ENCODE measurements at places on chromosomes 6 and 20.
A peak's percentile ranks its signal among the peaks of the same experiment; 100 is the strongest.

- peaks cover 11% of the 10 kb centered on the region for H3K27me3 ChIP-seq
- no peaks in the 10 kb centered on the region for H3K4me1 ChIP-seq
- no peak overlapping the region for H3K4me3 ChIP-seq
- DNase-seq = no peak
- no peak overlapping the region for H3K27ac ChIP-seq
- H3K36me3 ChIP-seq = no peaks in the 10 kb centered on the region
These were observed 253.4 kb downstream of the PREX1 start for GRCh38 chr20:48574383-48574782.

GRCh38 chr6:150783813-150784212 lies 81.7 kb upstream of the MTHFD1L start:
- H3K4me3 ChIP-seq = no peak overlapping the region
- no peaks in the 10 kb centered on the region for H3K27me3 ChIP-seq
- H3K36me3 ChIP-seq = no peaks in the 10 kb centered on the region
- DNase-seq = no peak
- no peaks in the 10 kb centered on the region for H3K4me1 ChIP-seq
- H3K27ac ChIP-seq = no peak overlapping the region

DNA sequence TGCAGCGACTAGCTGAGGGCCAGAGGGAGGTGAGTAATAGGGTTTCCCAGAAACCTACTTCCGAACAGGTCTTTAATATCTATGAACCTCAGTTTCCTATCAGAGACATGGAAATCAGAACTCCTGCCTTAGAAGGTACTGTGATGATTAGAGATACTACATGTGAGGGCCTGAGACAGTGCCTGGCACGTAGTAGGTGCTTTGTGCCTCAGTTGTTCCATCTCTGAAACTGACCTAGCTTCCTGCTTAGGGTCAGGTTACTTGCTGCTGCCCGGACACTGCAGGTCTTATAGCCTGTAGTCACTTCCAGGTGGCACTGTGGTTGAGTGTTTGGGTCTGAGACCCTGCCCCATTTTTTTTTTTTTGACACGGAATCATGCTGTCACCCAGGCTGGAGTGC lies 20.9 kb downstream of the RAB44 start:
- no peak for DNase-seq
- peaks cover 8% of the 10 kb centered on the region for H3K27me3 ChIP-seq
- H3K27ac ChIP-seq = no peak overlapping the region

DNA sequence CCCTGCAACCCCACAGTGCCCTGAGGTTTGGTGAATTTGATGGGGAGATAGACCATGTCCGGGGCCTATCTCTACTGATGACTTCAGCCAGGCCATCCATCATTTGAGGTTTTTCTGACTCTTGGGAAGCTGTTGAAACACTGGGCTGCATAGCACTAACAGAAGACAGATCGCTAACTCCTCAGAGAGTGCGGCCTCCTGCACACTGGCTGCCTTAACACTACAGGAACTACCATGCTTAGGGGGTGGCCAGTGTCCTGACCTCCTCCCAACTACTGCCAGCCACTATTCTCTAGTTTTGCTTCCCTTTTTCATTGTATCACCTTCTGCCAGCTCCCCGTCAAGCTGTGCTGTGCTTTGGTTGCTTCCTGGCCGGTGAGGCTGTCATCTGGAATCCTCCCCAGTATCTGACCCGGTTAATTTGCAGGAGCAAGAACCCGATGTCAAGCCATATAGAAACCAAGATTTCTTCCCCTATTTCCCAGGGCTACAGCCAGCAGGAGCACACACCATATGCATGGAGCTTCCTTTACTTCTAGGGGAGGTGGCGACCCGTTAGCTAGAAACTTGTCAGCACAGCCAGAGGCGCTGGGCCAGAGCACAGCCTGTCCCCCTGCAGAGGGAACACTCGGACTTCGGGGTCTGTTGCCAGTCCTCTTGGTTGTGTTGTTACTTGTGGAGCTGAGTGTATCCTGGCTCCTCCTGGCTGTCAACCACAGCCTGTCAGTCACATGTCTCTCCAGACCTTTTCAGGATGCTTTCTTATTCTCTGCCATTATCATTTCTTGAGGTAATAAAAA lies 57.3 kb upstream of the TRAF3IP2 start:
- no peak overlapping the region for H3K27ac ChIP-seq
- no peaks in the 10 kb centered on the region for H3K4me1 ChIP-seq

GRCh38 chr6:149242883-149243282 lies 74.6 kb upstream of the TAB2 start:
- no peaks in the 10 kb centered on the region for H3K36me3 ChIP-seq
- H3K4me3 ChIP-seq = no peak overlapping the region
- no peak overlapping the region for H3K27ac ChIP-seq
- no peak for DNase-seq
- no peaks in the 10 kb centered on the region for H3K4me1 ChIP-seq
- no peaks in the 10 kb centered on the region for H3K27me3 ChIP-seq

GRCh38 chr20:51972056-51972455 lies 169.7 kb upstream of the SALL4 start:
- no peak for DNase-seq
- no peaks in the 10 kb centered on the region for H3K4me1 ChIP-seq
- H3K4me3 ChIP-seq = no peak overlapping the region
- H3K27ac ChIP-seq = no peak overlapping the region
- H3K27me3 ChIP-seq = no peaks in the 10 kb centered on the region

DNA sequence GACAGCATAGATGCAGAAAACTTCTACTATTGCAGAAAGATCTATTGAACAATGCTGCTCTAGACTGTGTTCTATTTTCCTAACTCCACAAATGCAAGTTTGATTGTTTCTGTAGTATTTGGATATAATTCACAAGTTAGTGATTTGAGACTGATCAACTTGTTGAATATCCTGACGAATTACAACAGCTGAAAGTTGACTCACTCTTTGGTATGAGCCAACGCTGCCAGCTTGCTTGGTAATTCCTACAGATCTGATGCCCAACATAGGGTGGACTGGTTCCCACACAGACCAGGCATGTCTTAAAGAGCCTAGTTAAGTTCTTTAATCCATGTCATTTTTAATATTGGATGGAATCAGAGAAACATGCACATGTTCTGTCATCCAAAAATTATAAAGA lies 231.0 kb upstream of the RAB32 start:
- H3K4me3 ChIP-seq = no peak overlapping the region
- no peak overlapping the region for H3K27ac ChIP-seq
- no peaks in the 10 kb centered on the region for H3K4me1 ChIP-seq

DNA sequence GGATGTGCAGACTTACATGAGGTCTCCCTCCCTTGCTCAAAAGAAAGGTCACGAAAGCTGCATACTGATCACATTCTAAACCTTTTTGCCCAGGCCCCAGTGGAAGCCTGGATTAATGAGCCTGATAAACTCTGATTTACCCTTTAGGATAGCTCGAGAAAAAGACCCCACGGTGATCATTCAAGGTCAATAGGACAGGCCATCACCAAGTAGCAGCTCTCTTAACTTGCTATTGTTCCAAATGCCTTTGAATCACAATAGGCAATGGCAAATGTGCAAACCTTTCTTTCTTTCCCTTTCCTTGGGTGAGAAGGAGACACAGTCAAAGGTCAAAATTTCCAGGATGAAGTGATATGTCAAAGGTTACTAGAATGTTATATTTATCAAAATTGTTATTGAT lies 327.3 kb downstream of the HDGFL1 start:
- no peak for DNase-seq
- H3K4me3 ChIP-seq = no peak overlapping the region
- H3K27ac ChIP-seq = no peak overlapping the region
- no peaks in the 10 kb centered on the region for H3K36me3 ChIP-seq
- H3K4me1 ChIP-seq = peaks cover 9% of the 10 kb centered on the region

DNA sequence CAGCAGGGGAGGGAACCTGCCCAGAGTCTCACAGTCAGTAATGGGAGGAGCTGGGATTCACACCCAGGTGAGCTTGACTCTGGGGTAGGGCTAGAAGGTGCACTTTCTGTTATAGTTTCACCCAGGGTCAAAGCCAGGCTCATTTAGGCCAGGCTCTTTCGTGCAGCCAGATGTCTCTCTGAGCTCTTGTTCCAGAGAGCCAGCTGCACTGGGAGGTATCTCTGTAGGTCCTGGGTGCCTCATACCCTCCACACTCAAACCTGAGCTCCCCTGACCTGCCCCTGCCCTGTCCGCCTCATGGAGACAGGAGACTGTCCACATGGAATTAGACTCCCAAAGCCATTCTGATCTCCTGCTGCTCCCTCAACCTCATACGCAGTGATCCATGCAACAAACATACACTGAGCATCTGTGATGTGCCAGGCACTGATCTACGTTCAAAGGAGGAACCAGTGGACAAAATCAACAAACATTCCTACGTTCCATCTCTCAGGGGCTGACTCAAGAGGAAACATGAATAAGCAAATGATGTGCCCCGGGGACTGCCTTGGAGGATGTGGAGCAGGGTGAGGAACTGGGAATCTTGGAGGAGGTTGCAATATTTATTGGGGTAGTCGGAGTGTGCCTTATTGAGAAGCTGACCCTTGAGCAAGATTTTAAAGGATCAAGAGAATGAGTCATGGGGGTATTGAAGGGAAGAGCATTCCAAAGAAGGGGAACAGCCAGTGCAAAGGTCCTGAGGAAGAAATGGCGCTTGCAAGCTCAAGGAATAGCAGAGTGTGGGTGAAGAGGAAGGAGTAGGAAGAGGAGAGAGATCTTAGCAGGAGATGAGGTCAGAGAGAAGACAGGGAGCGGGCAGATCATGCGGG lies 71.3 kb upstream of the TOX2 start:
- no peak overlapping the region for H3K27ac ChIP-seq
- peaks cover 11% of the 10 kb centered on the region for H3K4me1 ChIP-seq
- no peaks in the 10 kb centered on the region for H3K36me3 ChIP-seq
- DNase-seq = peak; percentile 21

DNA sequence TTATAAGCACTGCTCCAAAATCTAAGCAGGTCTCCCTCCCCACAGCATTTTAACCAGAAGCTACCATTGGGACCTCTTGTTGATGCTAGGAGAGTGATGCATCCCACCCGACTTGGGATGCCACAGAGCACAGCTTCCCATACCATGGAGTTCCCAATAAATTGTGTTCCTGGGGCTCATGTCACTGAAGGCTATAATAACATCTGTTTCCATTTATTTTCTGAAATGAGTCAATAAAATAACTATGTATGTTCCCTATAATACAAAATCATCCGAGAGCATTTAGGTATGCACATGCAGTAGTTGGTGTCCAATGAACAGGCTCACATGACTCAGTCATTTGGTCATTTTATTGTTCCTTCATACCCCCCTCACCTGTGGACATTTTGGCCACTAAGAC lies 204.2 kb downstream of the TBC1D7 start:
- H3K27ac ChIP-seq = no peak overlapping the region
- H3K4me1 ChIP-seq = no peaks in the 10 kb centered on the region
- DNase-seq = no peak
- H3K36me3 ChIP-seq = no peaks in the 10 kb centered on the region
- no peak overlapping the region for H3K4me3 ChIP-seq

DNA sequence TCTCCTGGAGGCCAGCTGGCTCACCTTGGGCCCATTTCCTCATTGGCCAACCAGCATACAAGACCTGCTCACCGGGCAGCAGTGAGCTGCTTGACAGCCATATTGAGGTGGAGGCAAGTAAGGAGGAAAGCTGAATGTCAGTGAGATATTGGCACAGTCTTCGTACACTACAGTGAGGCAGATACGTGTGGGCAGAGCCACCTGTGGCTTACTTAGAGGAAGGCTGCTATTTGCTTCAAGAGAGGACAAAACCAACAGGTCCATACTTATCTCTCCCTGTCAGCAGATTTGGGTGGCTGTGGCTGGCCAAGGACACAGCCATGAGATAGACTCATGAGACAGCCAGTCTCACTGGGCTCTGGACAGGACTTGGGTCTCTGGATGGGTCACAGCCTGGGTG lies 15.1 kb upstream of the MCM3 start:
- no peak overlapping the region for H3K27ac ChIP-seq
- no peaks in the 10 kb centered on the region for H3K36me3 ChIP-seq
- H3K27me3 ChIP-seq = no peaks in the 10 kb centered on the region
- H3K4me1 ChIP-seq = no peaks in the 10 kb centered on the region
- DNase-seq = no peak

GRCh38 chr20:56759741-56760278 lies 130.7 kb downstream of the TFAP2C start:
- DNase-seq = no peak
- no peaks in the 10 kb centered on the region for H3K36me3 ChIP-seq
- H3K27ac ChIP-seq = no peak overlapping the region
- peaks cover 14% of the 10 kb centered on the region for H3K4me1 ChIP-seq
- no peaks in the 10 kb centered on the region for H3K27me3 ChIP-seq

DNA sequence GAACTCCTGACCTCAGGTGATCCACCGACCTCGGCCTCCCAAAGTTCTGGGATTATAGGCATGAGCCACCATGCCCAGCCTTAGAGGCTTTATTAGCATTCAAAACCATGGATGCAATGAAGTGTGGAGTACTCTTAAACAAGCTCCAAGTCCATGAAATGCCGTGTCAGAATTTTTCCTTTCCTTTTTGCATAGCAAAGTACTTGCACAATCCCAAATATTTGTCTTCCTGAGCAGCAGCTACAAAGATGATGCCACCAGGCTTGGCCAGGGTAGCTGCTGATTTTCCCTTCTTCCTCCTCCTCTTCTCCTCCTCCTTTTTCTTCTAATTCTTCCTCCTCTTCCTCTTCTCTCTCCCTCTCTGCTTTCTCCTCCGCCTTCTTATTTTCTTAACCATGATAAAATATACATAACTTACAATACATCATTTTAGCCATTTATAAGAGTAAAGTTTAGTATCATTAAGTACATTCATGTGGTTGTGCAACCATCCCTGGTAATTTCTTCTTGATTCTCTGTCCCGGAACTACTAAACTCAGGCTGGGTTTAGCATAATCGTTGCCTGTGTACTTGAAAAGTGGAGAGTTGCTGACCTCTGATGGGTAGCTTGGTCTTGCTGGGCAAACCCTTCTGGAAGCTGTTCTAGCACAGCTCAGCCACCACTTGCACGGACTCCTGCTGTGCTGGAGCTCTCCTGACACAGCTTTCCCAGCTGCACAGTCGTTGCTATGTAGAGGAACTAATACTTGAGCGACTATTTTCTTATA lies 20.3 kb downstream of the MUCL3 start:
- no peak for DNase-seq
- H3K27ac ChIP-seq = no peak overlapping the region
- H3K36me3 ChIP-seq = no peaks in the 10 kb centered on the region
- no peak overlapping the region for H3K4me3 ChIP-seq

DNA sequence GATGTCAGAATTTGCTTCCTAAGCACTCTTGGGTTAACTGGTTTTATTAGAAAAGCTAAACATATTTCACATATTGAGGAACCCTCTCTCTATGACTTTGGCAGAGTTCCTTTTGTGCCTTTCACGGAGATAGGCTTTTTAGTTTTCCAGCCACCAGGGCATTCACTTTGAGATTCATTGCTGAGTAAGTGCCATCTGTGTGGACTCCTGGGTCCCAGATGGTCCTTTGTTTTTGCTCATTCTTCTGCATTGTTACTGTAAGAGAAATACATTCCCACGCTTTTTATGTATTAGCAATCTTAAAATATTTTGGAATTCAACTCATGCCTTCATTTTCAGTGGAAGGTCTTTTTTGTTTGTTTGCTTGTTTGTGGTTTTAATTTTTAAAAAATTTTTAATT lies 76.3 kb upstream of the PHACTR2 start:
- no peak overlapping the region for H3K4me3 ChIP-seq
- no peaks in the 10 kb centered on the region for H3K27me3 ChIP-seq
- H3K36me3 ChIP-seq = no peaks in the 10 kb centered on the region
- no peak for DNase-seq

Data from keratinocyte (primary cell).